Renal cortex interstitium (tissue), 15 donors: ENCODE measurements at places on chromosomes 11 and 22.

DNA sequence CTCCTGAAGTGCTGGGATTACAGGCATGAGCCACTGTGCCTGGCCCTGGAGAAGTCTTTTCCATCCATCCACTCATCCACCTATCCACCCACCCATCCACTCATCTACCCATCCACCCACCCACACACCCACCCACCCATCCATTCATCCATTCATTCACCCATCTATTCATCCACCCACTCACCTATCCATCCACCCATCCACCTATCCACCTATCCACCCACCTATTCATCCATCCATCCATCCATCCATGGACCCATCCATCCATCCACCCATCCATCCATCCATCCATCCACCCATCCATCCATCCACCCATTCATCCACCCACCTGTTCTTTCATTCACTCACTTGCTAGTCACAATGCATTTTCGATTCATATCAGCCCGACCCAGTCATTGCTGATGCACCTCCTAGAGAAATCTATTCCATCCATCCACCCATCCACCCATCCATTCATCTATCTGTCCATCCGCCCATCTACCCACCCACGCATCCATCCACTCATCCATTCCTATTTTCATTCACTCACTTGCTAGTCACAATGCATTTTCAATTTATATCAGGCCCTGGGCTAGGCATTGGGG, 17.7 kb upstream of the SUN2 start:
- DNase-seq = no peak

GRCh38 chr11:20203831-20204230, 43.6 kb upstream of the DBX1 start:
- no peak for DNase-seq

GRCh38 chr11:2131371-2132236, 7.6 kb downstream of the IGF2 start:
- no peak for DNase-seq

DNA sequence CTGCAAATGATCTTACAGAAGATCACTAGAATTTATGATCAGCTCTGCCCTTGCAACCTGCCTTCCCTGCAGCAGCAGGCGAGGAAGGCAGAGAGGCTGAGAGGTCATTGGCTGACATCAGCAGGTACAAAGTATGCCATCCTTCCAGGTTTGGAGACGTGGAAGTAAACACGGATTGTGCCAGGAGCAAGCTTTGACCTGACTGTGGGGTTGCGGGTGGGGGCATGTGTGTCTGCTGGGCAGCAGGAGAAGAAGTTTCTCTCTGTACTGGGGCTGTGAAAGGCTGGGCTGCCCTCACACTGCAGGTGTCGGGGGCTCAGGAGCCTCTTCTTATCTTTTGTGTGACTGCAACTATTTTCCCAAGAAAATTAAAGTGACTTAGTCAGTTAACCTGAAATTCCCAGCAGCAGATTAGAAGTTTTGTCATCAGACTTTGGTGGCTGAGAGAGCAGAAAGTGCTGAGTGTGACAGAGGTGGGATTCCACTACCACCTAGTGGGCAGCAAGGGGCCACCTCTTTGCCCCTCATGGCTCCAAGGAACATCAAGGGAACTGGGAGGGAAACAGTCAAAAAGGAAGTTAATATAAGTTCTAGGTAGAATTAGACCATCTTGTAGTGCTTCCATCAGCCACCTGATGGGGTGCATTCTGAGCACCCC, 565.9 kb downstream of the ETS1 start:
- peak; percentile 20 for DNase-seq

DNA sequence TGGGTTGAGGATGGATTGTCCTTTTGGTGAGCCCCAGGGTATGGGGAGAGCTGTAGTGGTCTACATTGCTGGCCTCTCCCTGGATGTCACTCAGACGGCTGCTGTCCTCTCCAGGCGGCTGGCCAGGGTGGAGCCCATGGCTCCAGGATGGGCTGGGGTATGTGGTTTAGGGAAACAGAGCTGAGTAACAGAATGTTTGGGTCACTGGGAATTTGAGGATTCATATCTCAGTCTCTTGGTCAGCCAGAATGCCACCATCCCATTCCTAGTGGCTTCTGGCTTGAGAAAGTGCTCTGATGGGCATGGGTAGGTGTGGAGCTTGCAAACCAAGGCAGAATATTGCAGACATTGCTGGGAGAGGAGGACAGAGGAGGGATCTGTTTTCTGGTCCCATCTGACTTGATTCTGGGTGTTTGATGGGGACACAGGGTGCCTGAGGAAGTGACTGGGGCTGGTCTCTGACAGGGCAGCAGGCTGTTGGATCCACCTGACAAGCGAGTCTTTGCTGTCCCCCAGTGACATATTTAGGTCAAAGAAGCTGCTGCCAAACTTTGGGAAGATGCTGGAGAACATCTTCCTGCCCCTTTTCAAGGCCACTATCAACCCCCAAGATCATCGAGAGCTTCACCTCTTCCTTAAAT, 41.4 kb downstream of the AMPD3 start:
- no peak for DNase-seq

- no peak for DNase-seq
Observed at GRCh38 chr22:36417281-36417686, 29.5 kb upstream of the MYH9 start.

GRCh38 chr11:61905801-61906521, 11.4 kb downstream of the RAB3IL1 start:
- DNase-seq = no peak

DNA sequence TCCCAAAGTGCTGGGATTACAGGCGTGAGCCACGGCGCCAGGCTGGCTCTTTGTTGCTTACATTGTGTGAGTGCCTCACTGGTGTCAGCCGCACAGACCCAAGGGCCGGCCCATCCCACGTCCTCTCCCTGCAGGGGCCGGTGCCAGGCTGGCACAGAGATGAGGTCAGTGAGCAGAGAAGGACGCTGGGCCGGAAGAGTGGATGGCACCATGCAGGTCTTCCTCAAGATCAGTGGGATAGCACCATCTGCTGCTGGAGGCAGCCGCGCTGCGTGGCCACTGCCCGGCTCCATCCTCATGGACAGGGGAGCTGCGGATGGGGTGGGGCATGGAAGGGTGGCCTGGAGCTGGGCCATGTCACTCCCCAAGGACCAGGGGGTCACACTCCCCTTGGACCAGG, 22.0 kb upstream of the FGF4 start:
- no peak for DNase-seq

GRCh38 chr11:40202589-40203270, 1256.7 kb downstream of the LRRC4C start:
- DNase-seq = no peak

DNA sequence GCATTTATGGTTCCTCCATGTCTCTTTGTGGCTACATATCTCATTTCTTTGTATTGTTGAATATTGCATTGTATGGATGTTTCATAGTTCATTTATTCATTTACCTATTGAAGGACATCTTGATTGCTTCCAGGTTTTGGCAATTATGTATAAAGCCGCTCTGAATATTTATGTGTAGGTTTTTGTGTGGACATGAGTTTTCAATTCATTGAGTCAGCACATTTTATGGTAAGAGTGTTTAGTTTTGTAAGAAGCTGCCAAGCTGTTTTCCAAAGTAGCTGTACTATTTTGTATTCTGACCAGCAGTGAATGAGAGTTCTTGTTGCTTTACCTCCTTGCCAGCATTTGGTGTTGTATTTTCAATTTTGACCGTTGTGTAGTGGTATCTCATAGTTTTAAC, 39.2 kb downstream of the KDM2A start:
- no peak for DNase-seq

- no peak for DNase-seq
Observed at GRCh38 chr11:34296412-34296811, 61.4 kb downstream of the ABTB2 start.

DNA sequence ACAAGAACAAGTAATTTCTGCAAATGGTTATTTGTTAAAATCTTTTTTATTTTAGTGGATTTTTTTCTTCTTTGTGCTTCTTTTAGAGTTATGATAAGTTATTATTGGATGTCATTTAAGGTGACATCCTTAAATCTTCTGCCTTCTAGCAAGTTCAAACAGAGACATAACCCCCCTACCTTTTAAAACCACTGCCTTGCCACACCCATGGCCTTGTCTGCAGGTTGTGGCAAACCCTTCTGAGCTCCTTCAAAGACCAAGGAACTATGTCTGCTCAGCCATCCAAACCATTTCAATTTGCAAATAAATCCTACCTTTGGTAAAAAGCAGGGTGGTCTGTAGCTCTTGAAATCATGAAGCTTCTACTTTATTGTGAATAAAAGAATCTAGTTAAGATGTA, 241.6 kb downstream of the FAM76B start:
- no peak for DNase-seq

DNA sequence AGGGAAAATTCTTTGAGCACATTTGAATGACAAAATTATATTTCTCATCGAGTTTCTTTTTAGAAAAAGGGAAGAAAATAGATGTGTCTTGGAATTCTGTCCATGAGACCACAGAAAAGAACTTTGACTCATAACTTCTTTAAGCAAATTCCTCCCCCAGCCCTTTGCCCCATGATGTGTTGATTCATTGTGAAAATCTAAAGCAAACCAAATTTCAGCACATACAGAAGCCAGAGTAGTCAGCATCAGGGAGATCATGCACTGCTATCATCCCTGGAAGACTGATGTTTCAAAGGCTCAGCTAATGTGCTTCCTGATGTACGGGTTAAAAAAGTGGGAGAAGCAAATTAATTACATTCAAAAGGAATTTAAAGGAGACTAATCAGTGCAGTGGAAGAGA, 159.7 kb downstream of the FAT3 start:
- no peak for DNase-seq

GRCh38 chr22:20174785-20175596, 24.1 kb upstream of the CCDC188 start:
- DNase-seq = no peak

DNA sequence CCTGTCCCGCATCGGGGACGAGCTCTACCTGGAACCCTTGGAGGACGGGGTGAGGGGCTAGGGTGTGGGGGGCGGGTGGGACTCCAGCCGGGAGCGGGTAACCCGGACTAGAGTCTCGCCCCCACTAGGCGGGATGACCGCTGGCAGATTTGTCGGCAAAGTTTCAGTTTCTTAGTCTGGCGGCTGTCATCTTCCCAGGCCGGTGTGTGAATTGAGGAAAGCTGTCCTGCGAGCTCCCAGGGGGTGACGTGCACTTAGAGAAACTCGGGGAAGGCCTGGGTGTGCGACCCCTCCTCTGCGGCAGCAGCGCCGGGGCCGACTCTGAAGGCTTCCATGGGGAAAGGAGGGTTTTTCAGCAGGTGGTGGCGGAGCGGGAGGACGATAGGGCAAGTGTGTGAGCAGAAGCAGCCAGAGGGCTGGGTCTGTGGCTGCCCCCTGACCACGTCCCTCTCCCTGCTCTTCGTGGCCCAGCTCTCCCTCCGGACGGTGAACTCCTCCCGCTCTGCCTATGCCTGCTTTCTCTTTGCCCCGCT, 463 bp downstream of the RAD9A start:
- no peak for DNase-seq

DNA sequence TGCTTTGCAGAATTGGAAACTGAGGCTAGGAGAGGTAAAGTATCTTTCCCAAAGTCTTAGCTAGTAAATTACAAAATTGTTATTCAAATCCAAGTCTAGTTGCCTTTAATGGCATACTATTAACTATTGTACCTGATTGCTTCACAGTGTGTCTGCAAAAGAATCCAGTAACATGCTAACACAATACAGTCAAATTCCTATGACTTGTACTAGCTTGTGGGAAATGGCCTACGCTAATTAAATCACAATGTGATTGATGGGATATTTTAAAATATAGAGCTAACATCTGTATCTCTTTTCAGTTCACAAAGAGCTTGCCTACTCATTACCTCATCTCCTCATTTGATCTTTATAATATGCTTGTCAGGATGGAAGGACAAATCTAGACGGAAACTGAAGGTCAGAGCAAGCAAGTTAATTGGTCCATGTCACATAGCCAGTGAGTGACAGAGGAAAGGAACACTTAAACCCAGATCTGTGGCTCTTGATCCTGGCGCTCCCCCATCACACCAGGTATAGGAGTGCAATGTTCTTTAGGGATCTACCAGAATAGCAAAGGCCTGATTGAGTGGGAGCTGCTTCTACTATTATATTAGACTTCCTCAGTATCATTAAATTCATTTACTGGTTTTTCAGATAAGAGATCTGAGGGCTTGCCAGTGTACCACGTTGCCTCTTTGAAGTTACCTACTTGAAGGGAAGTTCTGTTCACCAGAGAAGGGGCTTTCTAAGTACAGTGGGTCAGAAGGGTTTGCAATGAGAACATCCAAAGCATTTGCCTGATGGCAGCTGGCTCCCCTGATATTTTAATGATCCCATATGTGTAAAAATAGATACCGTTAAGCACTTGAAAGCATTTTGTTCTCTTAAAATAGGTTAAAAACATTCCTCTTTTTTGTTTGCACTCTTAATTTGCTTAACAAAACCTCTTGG, 213.6 kb upstream of the SESN3 start:
- no peak for DNase-seq

- no peak for DNase-seq
Observed at GRCh38 chr11:12962306-12962705, 46.8 kb upstream of the RASSF10 start.

- DNase-seq = no peak
Observed at GRCh38 chr22:41826021-41826420, 6.9 kb upstream of the SREBF2 start.

DNA sequence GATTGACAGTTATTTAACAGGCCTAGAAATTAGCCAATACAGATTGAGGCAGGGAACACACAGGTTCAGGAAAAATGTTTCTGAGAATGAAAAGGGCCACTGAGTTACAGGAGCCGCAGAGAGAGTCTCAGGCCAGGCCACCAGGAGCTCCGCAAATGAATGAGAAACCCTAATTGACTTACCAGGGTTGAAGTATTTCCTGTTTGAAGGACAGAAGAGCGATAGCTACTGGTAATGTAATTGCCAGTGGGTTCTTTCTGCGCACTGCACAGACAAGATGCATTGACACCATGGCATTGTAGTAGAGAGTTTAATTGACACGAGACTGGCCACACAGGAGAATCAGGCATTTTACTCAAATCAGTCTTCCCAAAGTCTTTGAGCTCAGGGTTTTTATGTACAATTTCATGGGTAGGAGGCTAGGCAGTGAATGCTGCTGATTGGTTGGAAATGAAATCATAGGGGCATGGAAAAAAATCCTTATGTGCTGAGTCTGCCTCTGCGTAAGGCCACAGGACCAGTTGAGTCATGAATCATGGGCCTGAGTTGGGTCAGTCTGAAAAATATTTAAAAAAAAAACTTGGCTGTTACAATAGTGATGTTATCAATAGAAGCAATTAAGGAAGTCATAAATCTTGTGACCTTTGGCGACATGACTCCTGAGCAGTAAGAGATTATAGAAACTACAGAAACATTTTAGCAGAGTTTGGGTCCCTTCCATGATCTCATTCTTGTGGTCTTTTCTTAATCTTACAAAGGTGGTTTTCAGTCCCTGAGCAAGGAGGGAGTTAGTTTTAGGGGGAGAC, 203.8 kb downstream of the CASP12 start:
- no peak for DNase-seq
